Progenitor cell of endocrine pancreas (in vitro differentiated cells): ENCODE measurements at places on chromosomes 2 and 18. TPM values are rescaled to one million over a fixed set of nuclear protein-coding genes. Genes with fewer than 3 reads are reported as not detected.

ANKRD29 gene
- 0.36 and 0.41 TPM in 2 replicates for total RNA-seq

GATA6 gene
- total RNA-seq, result 112 and 114 TPM in 2 replicates

TMEM17 gene
- 4.8 and 5.9 TPM in 2 replicates for total RNA-seq

MTX2 gene
- total RNA-seq, result 30.9 and 33.4 TPM in 2 replicates

SERPINB3 gene
- not detected in 2 replicates for total RNA-seq

PLB1 gene
- total RNA-seq, result 0.65 and 0.78 TPM in 2 replicates

RAB27B gene
- total RNA-seq, result 13.4 and 15.4 TPM in 2 replicates
